ENCODE measurements at places on chromosomes 3 and 15.

DNA sequence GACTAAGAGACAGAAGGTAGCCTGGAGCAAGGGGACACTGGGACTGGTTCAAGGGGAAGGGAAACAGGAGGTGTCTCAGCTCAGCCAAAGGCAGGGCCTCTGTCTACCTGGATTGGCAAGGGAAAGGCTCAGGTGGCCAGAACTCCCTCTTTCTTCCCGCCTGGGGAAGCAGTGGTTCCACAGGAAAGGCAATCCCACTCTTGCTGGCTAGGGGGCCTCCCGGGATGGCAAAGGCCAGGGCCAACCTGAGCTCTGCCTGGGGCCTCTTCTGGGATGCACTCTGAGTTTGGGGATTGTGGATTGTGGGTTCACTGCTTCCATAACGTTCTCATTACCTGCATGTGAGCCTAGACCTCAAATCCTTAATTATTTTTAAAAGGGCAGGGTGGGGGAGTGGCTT, 13.0 kb upstream of the PARP6 start:
- DNase-seq, result peak; percentile 7

DNA sequence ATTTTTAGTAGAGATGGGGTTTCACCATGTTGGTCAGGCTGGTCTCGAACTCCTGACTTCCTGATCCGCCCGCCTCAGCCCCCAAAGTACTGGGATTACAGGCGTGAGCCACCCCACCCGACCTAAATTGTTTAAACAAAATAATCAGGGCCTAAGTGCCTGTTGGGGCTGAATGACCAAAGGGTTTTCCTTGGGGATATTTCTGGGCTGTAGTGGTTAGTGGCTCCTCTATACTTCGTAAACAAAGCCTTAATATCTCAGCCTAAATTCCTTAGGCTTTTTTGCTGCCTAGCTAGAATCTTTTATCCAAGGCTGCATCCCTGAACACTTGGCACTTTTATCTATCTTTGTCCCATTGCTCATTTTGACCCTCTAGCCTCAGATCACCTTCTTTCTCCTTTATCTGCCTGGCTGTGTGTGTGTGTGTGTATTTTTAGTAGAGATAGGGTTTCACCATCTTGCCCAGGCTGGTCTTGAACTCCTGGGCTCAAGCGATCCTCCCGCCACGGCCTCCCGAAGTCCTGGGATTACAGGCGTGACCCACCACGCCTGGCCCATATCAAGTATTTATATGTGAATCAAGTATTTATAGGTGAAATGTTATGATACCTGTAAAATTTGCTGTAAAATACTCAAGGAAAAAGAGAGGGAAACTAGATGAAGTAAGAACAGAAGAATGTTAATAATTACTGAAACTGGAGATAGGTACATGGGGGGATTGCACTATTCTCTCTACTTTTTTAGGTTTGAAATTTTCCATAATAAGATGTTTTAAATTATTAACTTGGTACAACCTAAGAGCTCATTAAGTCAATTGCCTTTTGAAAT, 1.8 kb downstream of the NUSAP1 start:
- peak; percentile 33 for DNase-seq

DNA sequence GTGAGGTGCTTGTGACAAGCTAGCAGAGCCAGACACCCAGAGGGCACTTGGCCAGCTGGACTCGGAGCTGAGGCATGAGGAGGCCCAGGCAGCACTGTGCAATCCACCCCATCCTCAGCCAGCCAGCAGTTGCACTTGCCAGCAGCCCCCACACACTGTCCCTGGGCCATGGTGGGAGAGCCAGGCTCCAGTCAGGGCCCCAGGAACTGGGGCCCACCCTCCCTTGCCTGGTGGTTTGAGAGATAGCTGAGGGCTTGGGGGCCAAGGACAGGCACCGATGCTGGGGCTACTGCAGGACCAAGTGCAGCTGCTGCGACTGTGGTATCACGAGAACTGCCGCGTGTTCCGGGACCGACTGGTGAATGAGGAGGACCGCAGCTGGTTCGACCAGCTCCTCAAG, 63.5 kb downstream of the DNAH1 start:
- no peak for DNase-seq

DNA sequence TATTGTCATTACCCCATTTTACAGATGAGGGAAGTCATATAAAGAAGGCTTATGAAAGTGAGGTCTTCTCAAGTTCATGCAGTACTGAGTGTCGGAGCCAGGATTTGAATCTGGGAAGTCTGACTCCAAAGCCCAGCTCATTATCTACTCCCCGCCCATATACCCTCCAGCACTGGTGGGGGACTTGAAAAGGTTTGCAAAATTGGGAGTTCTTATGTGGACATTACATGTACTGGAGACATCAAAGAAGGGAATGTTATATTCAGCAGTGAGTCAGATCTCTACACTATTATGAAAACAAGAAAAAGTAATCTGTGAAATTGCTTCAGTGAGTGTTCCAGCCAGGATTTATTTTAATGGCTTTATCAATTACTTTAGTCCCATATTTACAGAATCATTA, 185.2 kb upstream of the CADPS start:
- no peak for DNase-seq

DNA sequence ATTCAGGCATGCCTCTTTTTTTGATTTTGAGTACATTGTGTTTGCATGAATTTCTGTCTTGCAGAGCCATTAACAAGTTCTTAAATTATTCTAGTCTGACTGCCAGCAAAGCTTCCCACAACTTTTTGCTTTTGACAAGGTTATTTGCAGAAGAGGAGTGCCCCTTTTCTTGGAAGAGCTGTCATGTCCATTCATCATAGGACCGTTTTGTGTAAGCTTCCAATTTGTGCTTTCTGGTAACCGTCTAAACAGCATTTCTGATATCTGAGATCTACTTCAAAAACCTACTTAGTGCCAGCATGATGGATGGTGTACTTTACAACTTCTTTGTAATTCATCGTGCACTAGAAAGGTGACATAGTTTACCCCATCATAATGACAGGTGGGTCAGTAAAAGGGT, 379.7 kb downstream of the NAALADL2 start:
- DNase-seq, result no peak

GRCh38 chr15:51168700-51169099, 74.0 kb upstream of the TNFAIP8L3 start:
- DNase-seq, result no peak

DNA sequence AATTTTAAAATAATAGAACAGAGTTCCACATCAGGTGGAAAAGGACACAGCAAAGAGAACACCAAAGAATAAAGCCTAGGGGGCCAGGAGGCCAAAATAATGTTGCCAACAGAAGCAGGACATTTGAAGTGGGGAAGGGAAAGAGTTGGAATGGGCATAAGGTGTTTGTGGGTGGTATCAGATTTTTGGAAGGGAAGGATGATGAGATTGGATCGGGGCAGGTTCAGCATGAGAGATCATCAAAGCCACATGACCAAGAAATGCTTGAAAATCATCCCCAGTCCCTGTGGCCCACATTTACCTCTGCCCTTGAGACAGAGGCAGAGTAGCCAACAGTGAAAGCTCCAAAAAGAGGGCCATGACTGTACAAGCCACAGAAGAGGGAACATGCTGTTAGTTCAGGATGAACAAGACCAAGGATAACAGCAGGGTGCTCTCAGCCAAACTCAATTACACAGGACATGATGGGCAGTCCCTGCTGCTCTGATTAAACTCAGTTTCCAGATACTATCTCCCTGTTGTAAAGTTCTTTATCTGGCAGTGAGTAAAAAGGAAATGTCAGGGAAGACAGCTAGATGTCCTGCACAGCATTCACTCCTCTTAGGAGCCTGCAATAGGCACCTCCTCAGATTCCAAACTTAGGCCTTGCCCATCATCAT, 32.5 kb downstream of the RAB27A start:
- DNase-seq, result no peak

DNA sequence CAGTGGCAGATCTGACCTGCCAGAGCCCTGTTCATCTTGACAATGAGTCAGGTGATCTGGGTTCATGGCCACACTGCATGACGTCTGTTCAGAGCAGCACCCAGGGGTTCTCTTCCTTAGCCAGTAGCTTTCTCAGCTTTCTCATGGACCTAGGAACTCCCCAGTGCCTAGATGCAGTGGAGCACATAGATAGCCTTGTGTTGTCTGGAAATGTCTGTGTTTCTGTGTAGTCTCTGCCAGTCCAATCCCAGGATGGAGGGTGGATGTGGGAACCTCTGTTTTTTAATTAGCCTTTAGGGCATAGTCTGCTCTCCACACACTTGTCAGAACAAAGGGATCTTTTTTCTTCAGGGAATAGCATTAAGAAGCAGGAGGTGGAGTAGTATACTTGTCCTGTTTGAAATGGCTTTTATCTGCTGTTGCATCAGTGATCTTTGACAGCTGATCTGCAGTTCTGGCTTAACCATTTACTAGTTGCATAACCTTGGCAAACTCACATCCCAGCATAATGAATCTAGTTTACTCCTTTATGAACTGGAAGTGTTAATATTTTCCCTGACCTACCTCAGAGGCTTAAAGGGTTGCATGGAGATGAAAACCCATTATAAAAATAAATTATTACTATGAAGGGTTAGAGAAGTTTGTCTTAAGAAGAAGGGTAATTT, 16.1 kb upstream of the CACNA1D start:
- DNase-seq, result no peak

DNA sequence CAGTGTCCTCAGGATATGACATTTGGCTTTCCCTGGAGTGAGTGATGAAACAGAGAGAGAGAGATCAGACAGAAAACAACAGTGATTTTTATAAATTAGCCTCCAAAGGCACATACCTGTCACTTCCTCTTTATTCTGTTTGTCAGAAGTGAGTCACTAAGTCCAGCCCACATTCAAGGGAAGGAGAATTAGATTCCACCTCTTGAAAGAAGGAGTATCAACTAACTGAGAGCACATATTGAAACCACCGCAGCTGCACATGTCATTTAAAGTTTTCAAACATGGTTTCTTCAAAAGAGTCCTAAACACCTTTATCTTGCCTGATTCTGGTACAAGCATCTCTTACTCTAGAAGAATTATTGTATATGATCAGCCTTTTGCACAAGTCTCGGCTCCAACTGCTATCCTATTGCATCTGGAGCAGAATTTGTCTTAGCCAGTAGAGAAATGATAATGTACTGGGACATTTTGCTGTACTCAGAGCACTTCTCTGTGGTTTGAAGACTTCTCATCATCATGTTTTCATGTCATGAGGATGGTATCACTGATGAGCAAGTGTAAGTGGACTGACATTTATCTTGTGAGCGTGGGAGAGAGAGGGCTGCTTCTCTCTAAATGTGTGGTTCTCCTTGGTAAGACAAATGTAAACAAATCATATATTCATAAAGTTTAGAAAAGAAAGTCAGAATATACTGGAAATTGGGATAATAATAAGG, 338.9 kb upstream of the CFAP20DC start:
- DNase-seq, result no peak

DNA sequence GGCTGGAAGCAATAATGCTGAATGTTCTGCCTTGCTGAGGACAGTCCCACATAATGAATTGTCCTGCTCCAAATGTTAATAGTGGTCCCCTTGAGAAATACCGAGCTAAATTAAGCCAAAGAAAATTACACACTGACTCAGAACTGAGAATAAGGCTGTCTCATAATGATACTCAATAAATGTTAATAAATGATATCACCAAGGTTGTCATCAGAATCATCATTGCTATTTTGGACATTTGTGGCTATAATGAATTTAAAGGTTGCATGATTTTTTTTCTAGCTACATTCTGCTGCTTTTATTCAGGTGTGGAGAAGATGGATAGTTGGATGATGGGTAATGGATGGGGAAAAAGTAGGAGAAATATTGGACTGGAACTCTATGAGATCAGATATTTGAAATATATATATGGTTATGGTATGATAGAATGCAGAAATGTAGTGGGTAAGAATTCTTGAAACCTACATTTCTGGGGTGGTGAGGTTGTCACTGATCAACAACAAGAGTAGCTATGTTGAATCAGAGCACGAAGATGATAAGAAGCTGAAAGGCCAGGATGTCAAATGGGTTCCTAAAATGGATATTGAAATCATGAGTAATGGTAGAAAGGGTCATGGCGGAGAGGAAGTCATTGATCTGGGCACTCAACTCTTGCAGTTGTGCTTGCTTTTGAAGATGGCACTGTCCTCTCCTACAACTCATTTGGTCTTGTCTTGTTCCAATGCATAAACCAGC, 12.8 kb downstream of the CHST2 start:
- no peak for DNase-seq

GRCh38 chr3:157594413-157594812, 91.2 kb upstream of the VEPH1 start:
- DNase-seq, result no peak

DNA sequence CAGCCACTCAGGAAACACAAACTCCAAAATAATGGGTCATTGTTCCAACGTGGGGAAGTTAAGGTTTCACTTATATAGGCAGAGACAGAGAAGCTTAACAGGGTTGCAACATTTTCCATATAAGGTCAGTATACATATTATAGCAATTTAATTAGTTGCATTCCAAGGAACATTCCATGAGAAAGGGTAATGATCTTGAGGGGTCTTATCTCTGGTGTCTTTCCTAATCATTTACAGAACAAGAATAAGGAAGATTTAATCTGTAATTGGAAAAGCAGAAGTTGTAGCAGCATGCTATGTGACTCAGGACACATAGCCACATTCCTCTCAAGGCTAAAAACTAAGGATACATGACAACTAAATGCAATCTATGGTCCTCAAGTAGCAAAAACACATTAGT, 4.9 kb downstream of the MNS1 start:
- DNase-seq, result no peak

DNA sequence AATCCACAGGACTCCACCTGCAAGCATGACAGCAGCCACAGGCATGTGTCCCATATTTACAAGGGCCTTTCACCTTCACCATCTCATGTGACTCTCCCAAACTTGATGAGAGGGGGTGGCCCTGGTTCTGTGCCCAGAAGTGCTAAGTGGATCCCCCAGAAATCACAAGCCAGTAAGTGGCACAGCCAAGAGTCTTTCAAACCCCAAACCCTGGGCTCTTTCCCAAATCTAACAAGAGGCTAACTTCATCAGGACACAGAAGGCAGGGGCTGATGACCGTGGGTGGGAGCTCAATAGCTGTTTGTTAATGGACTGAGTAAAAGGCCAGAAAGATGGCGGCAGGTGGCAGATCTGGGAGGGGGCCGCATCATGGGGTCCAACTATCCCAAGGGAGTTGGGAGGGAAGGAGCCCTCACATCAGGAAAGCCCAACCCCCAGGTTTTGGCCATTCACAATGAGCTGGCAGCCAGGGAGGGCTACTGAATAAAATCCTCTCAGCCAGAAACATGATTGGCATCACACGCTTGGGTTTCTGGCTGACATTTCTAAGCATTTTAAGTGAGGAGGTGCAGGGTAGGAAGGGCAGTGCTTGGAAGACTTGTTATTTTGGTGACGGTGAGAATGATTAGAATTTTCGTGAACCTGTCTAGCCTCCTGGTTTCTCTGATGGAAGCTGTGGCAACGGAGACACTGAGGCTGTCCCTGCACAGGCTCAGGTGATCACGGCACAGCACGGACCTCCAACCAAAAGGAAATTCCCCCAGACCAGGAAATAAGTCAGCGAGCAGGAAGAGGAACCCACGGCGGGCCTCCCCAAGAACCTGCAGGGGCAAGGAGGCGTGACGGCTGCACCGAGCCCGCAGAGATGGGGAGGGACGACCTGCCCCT, 109.3 kb downstream of the OXNAD1 start:
- DNase-seq, result no peak

DNA sequence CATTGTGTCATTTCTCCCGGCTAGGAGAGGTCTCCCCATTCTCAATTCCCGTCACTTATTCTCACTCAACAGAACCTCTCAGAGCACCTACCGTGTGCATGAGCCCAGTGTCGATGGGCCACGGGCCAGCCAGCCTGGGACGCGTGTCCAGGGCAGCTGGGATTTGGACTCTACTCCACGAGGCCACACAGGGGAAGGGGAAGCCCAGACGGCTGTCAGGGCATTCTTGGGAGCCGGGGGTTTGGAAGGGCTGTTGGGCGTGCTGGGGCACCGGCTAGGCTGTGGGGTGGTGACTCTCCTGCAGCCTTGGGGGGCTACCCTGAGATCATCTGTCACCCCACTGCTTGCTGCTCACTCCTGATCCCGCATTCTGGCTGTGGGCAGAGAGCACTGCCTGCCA, 41.7 kb upstream of the PCSK6 start:
- no peak for DNase-seq

All from NCI-H82 (cell line).